Activated T-cell treated with anti-CD3 and anti-CD28 coated beads for 48 hours (primary cell): ENCODE measurements at places on chromosomes 4 and X.
A peak's percentile ranks its signal among the peaks of the same experiment; 100 is the strongest.

- no peak for DNase-seq
Measured at GRCh38 chrX:41148553-41148952, 63.3 kb downstream of the USP9X start.

- no peak for DNase-seq
Measured at GRCh38 chrX:39905538-39905891, 192.2 kb downstream of the BCOR start.

GRCh38 chr4:60911127-60911526 is 289.0 kb upstream of the ADGRL3 start:
- no peak for DNase-seq

DNA sequence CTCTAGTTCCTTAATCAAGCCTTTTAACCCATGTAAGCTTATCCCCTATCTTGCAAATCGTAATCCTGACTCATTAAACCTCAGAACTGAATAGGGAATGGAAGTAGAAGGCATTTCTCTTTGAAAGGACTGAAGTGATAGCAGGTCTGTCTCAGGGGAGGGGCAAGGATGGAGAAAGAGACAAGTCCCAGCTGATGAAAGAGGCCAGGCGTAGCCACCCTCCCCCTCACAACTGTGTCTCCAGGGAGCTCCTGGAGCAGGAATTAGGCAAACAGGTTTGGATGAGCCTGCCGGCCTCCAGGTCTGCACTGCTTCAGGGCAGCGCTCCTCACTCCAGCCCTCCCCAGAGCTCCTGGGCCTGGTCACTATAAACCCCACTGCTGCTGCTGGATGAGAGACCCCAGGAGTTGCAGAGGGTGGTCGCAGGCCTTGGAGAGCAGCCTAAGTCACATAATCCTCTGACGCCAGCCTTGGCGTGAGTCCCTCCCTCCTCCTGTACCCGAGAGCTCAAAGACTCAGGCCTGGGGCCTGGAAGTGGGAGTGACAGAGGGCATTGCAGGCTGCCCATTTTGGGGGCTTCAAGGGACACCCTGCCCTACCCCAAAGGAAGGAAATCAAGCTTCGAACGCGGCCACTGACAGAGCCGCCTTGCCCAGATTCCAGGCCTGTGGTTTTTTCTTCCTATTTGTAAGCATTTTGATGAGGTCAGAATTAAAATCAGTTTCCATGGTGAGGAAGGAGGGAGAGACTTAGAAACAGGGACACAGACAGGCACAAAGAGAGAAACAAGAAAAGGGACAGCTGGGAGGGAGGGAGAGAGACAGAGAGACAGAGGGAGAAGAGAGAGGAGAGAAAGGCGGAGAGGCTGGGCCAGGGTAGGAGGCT is 21.2 kb upstream of the MSX1 start:
- no peak for DNase-seq

DNA sequence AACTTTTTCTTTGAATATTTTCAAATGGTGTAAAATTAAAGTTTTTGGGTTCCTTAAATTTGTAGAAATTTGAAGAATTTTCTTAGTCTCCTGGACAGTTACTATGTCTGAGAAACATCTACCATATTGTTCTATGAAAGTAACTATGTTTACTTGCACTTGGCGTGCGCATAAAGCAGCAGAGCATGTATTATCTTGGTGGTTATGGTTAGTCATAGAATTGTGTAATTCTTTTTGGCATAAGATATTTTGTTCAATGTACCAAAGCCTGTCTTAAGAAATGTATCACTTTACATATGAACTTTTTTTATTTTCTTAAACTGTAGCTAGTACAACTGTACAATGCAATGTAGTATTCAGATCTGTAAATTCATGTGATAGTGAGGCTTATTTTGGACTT is 49.2 kb downstream of the CDS1 start:
- no peak for DNase-seq

DNA sequence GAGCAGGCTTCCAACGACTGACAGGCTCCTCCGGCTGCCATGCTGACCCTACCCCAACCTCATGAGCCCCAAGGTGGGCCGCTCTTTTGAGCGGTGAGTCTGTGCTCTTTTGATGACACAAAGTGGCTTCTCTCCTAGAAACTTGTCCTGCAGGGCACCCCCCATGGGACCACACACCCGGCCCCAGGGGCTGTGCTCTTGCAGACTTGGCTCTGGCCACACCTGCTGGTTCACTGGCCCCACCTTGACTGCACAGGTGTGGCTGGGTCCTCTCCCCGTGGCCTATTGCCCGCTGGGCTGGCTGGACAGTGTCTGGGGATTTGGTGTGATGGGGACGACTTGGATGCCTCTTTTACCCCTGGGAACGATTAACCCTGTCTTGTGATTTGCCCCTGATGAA is 1.5 kb upstream of the CPZ start:
- no peak for DNase-seq

DNA sequence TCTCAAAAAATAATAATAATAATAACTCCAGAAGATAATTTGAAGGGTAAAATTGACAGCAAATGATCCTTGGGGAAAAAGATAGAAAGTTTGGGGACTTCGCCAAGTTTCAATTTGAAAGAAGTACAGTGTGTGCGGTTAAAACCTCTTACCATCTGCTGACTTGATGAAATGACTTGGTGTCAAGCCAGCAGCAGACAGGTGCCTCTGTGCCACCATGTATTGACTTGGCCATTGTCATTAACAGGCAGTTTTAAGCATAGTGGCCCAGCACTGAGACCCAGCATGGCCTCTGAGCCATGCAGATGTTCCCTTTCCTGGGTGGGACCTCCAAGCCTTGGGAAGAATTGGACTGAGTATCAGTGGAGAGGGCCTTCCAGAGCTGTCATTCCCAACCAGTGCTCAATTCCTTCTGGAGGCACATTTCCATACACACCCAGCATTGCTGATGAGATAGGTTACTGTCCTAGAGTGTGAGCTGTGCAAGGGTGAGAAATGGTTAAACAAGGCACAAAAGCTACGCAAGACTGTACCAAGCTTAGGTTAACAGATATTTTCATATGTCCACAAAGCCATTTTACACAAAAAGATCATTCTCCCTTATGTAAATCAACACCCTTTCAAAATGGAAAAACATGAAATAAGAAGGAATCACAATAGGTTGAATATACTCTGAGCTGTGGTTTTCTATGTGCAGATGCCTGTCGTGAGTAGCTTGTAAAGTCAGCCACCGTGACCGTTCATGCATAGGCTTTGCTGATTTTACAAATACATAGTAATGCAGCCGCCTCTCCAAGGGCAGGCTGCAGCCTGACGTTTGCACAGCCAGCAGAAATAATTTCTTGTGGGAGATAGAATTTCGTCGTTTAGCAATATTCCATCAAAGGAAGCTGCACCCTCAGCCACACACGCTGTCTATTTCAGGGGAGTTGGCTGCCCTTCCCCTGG is 59.4 kb upstream of the FBXW7 start:
- no peak for DNase-seq

GRCh38 chr4:4386296-4386735 is 586 bp upstream of the NSG1 start:
- DNase-seq = peak; percentile 7

DNA sequence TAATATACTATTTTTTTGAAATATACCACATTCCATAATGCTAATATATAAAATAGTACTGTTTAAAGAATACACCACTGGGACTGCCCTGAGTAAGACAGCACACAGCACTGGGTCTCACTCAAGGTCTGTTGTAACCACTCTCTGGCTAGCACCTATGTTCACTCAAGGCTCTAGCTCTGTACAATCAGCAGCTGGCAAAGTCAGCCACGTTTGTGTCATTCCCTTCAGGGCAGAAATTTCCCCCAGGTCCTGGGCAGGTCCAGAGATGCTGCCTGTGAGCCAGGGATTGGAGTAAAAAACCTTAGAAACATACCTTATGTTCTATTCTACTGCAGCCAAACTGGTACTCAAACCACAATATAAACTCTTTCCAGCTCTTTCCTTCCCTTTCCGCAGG is 1160.2 kb upstream of the ADGRL3 start:
- no peak for DNase-seq

GRCh38 chrX:47748576-47748975 is 88.1 kb upstream of the ZNF81 start:
- DNase-seq = no peak

DNA sequence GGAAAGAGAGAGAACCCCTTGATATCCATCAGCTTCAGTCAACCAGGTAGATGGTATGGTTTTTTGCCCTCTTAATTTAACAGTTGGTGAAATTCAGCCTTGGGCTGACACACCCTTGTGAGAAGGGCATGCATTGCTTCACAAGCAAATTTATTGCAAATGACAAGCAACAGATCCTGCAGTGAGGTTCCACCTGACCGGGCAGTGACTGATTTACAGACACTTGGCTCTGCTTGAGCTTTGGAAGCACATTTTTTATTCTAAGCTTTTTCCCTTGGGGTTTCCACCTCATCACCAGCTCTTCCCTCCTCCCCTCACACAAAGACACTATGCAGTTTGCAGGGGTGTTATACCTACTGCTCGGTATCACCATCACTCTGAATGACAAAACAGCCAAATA is 28.3 kb upstream of the SERTM2 start:
- DNase-seq = no peak

DNA sequence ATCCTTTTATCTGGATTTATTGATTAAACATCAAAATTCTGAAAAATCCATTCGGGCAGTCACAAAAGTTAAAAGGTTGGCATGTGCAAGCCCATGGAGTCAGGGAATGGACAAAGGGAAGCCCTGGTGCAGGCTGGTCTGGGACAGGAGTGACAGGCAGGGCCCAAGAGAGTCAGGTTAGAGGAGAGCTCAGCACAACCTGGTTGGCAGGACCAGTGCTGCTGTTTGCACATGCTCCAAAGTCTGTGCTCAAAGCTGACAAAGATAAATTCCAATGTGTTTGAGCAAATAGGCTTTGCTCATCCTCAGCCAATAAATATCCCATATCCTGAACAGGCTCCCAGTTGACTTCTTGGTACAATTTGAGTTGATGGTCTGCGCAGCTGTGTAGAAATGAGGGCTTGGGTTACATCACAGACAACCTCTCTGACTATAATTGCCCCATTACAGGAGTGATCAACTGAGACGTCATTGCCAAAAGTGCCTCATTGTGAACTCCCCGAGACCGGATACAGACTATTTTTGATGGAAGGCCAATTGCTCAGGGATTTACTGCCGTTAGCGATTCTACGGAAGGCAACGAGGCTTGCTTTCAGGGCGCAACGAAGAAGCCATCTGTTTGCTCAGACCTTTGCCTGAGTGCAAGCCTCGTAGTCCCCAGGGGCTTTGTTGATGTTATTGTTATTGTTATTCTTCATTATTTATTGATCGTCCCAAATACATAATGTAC is 1008.1 kb upstream of the TENM3 start:
- DNase-seq = no peak

GRCh38 chr4:188989371-188989770 is 850.1 kb downstream of the TRIML1 start:
- DNase-seq = no peak

- no peak for DNase-seq
Measured at GRCh38 chrX:72276478-72276953, 532 bp downstream of the RPS4X start.

DNA sequence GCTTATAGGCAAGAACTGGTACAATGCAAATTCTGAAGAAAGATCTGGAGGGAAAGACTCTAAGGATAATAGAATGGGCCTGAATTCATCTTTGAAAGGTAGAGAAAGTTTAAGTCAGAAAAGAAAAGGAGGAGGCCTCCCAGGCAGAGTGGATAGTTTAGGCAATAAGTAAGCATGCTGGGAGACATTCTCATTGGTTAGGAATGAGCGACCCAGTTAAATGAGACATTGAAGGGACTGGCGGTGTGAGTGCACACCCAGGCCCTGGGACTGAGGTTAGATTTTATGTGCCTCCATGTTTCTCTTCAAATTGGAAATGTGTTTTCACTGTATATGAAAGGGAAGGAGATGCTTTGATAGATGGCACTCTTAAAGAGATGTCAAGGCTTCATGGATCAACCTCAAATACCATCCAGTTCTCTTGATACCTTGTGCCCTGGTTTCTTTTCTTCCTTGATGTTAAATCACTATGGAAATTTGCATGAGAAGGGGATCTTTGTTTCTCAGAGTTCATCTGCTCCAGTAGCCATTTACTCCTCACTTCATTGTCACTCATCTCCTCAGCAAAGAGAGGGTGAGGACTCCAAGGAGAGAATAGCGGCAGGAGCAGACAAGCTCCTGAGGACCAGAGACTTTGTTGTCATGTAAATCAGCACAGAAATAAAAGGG is 584.2 kb upstream of the INTU start:
- no peak for DNase-seq

DNA sequence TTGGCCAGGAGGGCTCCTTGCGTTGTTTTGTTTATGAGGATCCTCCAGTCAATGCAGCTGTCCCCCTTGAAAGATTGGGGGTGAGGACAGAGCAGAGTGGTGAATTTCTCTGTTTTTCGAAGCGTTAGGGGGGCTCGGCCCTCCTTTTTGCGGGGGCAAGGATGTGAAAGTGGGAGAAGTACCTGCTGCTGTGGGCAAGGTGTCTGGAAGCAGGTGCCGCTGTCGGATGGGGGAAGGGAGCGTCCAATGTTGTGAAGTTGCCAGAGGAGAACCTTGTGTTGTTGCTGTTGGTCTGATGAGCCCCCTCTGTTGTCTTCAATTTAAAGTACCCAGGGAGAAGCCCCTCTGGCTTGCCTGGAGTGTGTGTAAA is 613 bp downstream of the GLRB start:
- DNase-seq = no peak

GRCh38 chr4:176919631-176920030 is 126.9 kb upstream of the VEGFC start:
- no peak for DNase-seq

- no peak for DNase-seq
Measured at GRCh38 chr4:158870282-158870625, 101.4 kb downstream of the FNIP2 start.

DNA sequence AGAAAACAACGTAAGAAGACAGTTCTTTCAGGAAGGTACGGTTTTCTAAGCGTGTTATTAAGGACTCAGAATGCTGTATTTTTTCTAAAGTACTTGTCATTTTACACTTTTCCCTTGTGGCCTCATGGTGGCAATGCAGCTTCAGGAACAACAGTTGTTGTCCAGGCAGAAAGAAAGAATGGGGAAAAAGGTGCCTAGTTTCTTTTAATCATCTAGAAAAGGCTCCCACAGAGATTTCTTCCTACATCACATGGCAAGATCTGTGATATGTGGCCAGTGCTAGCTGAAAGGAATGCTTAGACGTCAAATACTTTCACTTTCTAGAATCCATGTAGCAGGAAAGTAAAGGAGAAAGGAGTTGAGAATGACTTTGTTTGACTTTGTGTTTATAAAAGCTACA is 49.0 kb upstream of the TRAM1L1 start:
- DNase-seq = no peak

GRCh38 chrX:39815631-39816030 is 282.1 kb downstream of the BCOR start:
- no peak for DNase-seq
